Endodermal cell (in vitro differentiated cells): ENCODE measurements at places on chromosomes 16 and 17. TPM values are rescaled to one million over a fixed set of nuclear protein-coding genes. Genes with fewer than 3 reads are reported as not detected.

The DYNLRB2 gene
- 0.87 TPM in 1 of 3 replicates, not detected in the others for total RNA-seq

The TP53TG3 gene
- total RNA-seq = not detected in 2 replicates

The RAB26 gene
- total RNA-seq = 4.9 and 5.4 TPM in 2 replicates

The CTRB1 gene
- total RNA-seq = not detected in 2 replicates

The TMEM114 gene
- total RNA-seq = not detected in 3 replicates

The MT4 gene
- total RNA-seq = not detected in 3 replicates

The P2RX5 gene
- 0.57 and 0.86 TPM in 2 replicates for total RNA-seq

DNA sequence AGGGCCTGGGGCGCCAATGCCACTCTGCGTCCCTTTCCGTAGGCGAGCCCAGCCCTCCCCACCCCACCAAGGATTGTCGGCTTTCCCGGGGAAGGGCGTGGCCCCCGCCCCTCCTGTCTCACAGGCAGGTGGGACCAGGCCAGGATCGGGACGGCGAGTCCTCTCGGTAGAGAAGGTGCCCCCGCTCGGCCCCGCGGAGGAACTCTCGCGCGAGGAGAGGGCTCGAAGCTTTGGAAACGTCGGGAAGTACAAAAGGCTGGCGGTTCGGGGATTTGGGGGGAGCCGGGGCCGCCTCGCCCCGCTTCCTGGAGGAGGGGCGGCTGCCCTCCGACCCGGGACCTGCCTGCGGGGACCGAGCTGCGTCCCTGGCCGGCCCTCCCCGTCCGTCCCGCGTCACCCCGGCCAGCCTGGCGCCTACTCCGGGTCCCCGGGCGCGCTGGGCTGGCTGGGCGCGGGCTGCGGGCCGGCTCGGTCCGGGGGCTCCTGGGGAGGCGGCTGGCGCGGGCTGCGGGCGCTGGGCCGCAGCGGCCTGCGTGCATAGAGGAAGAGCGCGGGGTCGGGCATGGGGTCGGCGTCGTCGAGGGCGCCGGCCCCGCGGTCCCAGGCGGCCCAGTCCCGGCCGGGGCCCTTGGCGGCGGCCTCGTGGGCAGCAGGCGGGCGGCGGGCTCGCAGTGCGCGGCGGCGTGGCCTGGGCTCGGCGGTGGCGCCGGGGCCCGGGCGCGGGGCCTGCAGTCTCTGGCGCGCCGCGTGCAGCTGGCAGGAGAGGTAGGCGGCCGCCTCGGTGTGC is 12.6 kb upstream of the CLUH start:
- DNase-seq = peak; percentile 97

- peak; percentile 52 for DNase-seq
Observed at GRCh38 chr16:87586201-87586782, 16.0 kb upstream of the JPH3 start.

DNA sequence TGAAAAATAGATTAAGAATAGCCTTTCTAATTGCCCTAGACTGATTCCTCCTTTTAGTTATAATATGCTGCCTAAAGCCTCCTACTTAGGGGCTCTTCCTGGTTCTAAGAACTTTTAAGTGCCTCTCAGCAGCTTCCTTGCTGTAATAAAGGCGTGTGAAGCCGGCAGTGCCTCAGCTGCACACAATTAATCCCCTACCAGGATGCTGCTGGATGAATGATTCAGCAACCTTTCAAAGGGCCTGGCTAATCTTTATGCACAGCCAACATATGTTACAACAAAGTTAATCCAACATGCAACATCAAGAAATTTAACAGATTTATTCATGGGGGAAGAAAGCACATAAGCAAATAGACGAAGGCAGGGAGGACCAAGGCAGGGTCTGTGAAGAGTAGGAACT is 145.2 kb downstream of the PMP22 start:
- DNase-seq = peak; percentile 39

GRCh38 chr17:32772453-32773025 is 104.4 kb downstream of the MYO1D start:
- no peak for DNase-seq

- DNase-seq = no peak
Observed at GRCh38 chr17:67353929-67354574, 12.3 kb downstream of the PSMD12 start.

- DNase-seq = no peak
Observed at GRCh38 chr16:75868636-75869632, 142.6 kb upstream of the CPHXL start.

- no peak for DNase-seq
Observed at GRCh38 chr16:52929478-52930400, 123.0 kb downstream of the CHD9NB start.
